ENCODE measurements at places on chromosomes 5 and 9.
A peak's percentile ranks its signal among the peaks of the same experiment; 100 is the strongest.

DNA sequence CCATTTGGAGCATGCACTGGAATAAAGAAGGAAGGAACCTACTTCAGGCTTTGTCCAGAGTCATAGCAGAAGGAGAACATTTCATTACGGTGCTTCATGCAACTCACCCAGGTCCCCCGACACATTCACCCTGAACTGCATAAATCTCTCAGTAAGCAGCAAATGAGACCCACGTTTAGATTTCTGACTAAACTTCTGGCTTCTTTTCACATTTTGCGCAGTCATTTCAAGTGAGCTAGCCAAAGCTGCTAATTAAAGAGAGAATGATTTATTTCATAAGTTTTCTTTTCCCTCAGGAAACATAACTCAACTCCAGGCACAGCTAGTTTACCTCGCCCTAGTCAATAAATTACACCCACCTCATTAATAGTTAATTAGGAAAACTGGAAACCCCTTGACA lies 88.6 kb upstream of the GAS1 start:
- no peak for DNase-seq

DNA sequence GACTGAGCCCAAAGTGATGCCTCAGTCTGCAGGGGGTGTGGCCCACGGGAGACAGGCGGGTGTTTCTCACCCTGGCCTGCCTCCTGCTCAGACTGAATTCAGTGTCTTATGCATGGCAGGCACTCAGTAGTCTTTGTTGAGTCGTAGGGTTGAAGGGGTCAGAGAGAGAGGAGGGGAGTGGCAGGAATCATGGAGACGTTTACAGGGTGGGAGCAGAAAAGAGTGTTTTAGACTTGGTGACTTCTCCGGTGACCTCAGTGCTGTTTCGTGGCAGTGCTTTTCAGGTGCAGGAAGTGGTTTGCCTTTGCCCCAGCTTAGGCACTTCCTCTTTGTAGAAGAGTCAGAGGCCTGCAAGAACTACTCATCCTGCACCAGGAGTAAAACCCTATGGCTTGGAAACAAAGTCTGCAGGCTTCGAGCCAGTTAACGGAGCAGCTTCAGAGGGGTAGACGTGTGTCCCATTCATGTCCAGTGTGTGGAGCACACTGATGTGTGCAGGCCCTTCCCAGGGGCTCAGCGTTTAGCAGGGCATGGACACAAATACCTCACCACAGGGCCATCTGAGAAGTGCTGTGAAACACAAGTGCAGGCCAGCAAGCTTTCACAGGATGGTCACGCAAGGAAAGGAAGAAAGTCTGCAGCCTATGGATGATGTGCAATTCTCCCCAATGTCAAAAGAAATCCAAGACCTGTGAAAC lies 24.5 kb upstream of the SEMA4D start:
- DNase-seq = peak; percentile 74

GRCh38 chr5:150791536-150791935 lies 13.0 kb downstream of the SMIM3 start:
- DNase-seq = no peak

DNA sequence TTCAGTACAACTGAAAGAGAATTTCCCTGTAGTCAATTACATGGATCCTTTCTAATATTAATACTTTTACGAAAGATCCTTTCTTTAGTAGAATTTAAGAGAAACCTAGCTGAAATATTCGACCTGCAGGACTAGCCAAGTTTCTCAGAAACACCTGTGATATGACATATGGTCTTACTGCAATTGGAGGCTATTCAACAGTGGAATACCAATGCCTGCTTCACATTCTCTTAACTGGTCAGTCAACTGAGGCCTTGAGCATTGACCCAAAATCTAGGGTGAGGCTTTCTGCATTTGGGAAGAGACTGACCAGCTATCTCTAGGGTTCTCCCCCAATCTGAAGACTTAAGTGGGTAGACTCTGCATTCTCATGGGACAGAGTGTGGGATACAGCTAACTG lies 12.3 kb downstream of the UBE2QL1 start:
- no peak for DNase-seq

DNA sequence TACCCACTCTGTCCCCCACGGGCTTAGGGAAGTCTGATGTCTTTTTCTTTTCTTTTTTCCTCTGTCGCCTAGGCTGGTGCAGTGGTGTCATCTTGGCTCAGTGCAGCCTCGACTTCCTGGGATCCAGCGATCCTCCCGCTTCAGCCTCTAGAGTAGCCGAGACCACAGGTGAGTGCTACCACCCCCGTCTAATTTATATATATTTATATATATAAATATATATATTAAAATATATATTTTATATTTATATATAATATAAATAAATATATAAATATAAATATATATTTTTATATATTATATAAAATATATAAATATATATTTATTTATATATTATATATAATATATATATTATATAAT lies 3.3 kb upstream of the ANXA2R start:
- no peak for DNase-seq

GRCh38 chr5:18749763-18750162 lies 1115.5 kb downstream of the TAF11L14 start:
- no peak for DNase-seq

DNA sequence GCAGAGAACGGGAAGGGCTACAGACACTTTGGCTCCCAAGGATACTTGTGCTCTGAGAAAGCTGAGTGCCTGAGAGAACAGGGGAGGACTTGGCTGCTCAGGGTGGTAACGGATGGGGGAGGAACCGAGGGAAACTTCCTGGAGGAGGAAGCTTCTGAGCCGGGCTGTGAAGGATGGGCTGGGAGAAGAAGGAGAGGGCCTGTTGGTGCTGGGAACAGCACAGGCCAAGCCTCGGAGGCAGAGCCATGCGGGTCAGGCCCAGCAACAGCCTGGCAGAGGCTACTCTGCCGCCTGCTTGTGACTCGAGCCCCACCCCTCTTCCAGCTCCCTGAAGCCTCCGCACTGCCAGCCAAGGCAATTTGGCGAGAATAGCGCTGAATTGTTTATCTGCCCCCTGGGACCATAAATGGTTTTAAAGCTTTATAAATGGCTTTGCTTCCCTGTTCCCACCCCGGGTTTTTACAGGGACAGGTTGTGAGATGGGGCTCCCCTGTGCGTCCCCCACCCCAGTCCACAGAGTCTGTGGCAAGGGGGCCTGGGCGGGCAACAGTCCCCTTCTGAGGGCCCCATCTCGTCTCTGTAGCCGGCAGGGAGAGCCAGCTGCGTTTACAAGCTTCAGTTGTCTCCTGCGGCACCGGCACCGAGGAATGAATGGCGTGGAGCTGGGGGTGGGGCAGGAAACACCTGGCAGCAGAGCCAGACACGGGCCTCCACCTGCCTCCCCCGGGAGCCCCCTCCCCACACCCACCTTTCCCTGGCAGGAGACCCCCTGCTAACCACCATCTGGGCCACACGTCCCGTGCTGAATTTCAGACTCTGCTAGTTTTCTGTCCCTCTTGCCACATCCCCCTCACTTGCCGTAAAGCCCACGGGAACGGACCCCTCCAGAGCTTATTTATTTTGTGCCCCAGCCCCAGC lies 24.4 kb downstream of the FAM163B start:
- DNase-seq = no peak

DNA sequence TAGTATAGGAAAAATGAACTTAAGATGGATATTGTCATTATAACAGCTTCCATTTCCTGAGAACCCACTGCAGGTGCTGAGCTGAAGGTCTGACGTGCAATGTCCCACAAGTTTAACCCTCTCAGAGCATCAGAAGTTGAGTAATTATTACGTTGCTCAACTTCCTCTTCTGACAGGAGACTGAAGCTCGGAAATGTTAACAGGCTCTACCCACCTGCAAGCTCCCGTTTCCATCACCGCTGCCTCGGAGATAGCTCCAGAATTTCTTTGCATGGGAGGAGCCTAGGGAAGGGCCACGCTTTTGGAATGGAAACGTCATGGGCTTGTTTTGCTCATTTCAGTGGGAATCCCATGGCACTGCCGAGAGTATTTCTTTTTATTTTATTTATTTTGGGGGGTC lies 1.0 kb upstream of the NTMT1 start:
- no peak for DNase-seq

DNA sequence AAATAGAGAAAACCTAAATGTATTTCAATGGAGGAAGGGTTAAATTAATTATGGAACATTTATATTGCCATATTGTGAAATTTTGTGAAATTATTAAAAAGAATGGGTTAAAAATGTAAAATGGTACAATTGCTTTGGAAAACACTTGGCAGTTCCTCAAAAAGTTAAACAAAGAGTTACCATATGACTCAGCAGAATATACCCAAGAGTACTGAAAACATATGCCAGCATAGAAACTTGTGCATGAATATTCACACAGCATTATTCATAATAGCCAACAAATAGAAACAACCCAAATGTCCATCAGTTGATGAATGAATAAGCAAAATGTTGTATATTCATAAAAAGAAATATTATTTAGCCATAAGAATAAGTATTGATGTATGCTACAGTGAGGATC lies 181.0 kb upstream of the MAST4 start:
- no peak for DNase-seq

DNA sequence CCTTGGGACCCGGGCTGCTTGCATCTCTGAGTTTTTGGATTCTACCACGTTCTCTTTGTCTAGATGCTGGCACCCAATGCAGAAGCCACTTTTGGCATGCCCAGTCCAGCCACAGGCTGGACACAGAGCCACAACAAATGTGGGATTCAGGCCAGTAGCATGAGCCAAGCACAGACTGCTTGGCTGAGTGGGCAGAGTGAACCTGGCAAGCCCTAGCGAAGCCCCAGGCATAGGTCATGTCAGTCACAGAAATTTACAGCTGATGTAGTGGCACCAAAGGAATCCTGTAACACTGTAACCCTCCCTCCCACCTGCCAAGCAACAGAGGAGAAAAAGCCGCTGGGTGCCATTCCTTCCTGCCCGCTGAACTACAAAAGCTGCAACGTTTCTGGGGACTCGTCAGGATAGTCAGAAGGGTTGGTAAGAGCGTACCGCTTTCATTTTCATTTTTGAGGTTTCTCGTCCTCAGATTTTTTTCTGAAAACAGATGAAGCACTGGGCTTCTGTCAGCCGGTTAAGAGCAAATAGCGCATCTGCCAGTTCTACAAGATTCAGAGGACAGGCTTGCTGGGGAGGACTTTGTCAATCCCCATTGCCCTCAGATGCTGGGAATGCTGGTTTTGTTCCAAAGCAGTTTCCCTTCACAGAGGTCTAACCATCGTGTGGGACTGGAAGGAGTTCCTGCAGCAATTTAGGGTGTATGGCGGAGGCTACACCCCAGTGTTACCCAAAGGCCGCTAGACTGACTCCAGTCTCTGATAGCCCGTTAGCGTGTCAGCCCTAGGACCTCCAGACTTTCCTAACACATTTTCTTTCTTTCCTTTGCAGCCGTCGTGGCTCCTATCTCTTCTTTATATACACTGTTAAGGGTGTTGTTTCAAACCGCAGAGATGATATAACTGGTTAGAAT lies 399.0 kb downstream of the HTR1A start:
- DNase-seq = no peak

GRCh38 chr5:149229298-149229937 lies 42.2 kb upstream of the AFAP1L1 start:
- no peak for DNase-seq

DNA sequence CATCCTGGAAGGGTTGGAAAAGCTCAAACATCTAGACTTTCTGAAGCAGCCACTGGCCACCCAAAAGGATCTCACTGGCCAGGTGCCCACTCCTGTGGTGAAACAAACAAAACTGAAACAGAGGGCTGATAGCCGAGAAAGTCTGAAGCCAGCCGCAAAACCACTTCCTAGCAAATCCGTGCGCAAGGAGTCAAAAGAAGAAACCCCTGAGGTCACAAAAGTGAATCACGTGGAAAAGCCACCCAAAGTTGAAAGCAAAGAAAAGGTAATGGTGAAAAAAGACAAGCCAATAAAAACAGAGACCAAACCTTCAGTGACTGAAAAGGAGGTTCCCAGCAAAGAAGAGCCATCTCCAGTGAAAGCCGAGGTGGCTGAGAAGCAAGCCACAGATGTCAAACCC lies 87.6 kb downstream of the MAP1B start:
- peak; percentile 41 for DNase-seq

DNA sequence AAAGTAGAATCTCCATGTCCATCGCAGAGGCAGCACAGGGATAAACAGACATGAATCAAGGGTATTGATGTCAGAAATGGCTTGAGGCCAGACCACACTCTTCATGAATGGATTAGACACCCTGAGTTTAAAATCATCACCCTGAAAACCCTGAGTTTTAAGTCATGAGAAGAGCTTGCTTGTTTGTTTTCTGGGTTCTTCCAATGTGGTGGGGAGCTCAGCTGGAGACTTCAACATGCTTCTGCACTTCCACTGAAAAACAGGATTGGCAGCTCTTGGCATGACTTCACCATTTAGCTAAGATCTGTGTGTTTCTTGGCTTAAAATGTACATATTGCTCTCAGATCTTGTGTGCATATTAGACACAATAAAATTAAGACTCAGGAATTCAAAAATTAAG lies 9.8 kb downstream of the GCNT4 start:
- DNase-seq = no peak
